Immature natural killer cell (primary cell): ENCODE measurements at places on chromosomes 1 and 21.
A peak's percentile ranks its signal among the peaks of the same experiment; 100 is the strongest.

- DNase-seq, result no peak
These were observed 8.9 kb downstream of the KRTAP10-1 start for GRCh38 chr21:44530903-44531605.

- DNase-seq, result no peak
These were observed 239.8 kb downstream of the LMX1A start for GRCh38 chr1:165116732-165117131.

DNA sequence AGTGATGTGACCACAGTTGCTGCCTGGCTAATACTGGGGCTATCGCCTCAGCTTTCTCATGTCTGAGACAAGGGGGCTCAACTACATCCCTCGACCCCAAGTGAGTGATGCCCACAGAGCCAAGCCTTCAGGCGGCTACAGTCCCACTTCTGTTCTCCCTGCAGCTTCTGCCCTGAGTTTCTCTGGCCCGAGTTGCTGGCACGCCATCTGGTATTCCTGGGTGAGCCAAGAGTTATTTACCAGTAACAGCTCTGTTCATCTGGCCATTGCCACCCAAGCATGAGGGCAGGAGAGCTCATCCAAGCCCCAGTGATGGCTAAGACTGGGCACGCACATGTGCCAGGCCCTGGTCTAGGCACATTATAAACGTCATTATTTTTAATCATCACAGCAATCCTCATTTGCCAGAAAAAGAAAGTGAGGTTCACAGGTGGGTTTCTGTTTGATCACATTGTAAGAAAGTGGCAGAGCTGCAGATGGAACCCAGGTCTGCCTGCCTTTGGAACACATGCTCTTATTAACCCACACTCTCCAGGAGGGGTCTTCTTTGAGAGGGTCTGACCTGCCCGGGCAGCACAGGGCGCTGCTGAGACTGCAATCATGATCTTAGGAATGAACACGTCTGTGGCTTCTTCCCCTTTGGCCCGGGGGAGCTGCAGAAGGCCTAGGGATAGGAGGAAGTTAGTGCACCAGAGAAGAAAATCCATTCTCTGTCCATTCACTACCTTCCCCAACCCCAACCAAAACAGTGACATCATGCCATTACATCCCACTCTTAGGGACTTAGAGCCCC lies 27.5 kb downstream of the KCND3 start:
- DNase-seq, result no peak

DNA sequence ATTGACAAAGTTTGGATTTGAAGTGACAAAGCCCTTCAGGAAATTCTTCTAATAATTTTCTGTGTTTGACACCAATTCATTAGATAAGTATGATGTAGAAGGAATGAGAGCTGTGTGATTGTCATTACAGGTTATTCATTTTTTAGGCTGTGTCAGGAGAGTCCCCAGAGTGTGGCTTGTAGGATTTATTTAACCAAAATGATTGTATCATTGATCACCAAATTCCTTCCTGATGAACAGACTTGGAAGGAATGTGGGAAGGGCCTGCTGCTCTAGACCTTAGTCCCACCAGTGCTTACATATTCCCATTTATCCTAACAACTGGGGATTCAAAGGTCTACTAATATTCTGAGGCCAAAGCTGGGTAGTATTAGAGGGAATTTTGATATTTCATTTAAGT lies 383.3 kb upstream of the KAZN start:
- DNase-seq, result no peak

- DNase-seq, result peak; percentile 85
These were observed 21.6 kb upstream of the BCL10 start for GRCh38 chr1:85297855-85298629.

DNA sequence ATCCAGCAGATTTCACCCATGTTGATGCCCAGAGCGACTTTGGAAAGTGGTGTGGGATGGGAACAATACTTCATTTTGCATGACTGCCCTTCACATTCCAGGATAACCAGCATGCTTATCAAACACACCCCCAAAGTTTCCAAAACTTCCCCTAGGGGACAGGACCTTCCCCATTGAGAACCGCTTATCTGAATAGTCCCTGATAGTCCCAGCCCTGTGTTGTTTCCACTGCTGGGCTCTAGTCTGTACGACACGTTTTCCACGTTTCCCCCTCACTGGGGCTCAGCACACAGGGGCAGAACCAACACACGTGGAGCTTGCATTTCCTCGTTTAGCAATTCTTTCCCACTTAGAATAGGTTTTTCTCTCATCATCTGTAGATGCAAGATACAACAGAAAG lies 61.0 kb downstream of the BACE2 start:
- no peak for DNase-seq

DNA sequence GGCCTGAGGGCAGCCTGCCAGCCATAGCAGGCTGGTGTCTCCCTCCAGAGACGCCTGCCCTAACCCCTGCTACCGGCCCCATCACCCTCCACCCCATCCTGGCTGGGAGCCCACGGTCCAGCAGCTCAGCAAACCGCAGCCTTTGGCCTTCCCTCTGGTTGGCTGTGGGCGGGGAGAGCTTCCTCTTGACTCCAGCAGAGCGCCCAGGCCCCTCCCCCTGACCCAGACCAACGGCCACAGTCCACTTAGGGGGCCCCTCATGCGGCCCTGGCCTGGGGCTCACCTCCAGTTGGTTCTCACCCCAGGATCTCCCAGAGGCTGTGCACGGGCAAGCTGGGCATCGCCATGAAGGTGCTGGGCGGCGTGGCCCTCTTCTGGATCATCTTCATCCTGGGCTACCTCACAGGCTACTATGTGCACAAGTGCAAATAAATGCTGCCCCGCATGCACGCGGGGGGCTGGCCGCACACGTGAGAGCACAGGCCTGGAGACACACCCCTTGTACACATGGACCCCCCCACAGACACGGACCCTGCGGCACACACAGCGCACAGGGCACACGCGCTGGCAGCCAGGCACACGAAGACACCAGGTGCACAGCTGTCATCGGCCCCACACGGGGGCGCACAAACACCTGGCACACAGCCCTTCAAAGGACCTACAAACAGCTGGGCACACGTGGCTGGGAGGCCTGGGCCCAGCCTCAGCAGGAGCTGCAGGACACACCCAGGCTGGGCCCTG lies 3.1 kb downstream of the SMIM1 start:
- DNase-seq, result peak; percentile 26
